Aorta (tissue), 5 donors: ENCODE measurements at places on chromosomes 1 and 21. TPM values are rescaled to one million over a fixed set of nuclear protein-coding genes. Genes with fewer than 3 reads are reported as not detected.
A peak's percentile ranks its signal among the peaks of the same experiment; 100 is the strongest.

GRCh38 chr1:204879351-204879750, 8.7 kb downstream of the NFASC start:
- no peak overlapping the region for H3K4me3 ChIP-seq
- no peaks in the 10 kb centered on the region for H3K27me3 ChIP-seq
- H3K27ac ChIP-seq = no peak overlapping the region
- H3K4me1 ChIP-seq = no peaks in the 10 kb centered on the region

- no peak overlapping the region for H3K27ac ChIP-seq
- H3K4me3 ChIP-seq = no peak overlapping the region
- no peaks in the 10 kb centered on the region for H3K4me1 ChIP-seq
Measured at GRCh38 chr1:206608108-206608698, 4.1 kb downstream of the EIF2D start.

GRCh38 chr1:60598041-60598910, 484.1 kb upstream of the NFIA start:
- no peaks in the 10 kb centered on the region for H3K36me3 ChIP-seq
- no peaks in the 10 kb centered on the region for H3K27me3 ChIP-seq
- DNase-seq = no peak

DNA sequence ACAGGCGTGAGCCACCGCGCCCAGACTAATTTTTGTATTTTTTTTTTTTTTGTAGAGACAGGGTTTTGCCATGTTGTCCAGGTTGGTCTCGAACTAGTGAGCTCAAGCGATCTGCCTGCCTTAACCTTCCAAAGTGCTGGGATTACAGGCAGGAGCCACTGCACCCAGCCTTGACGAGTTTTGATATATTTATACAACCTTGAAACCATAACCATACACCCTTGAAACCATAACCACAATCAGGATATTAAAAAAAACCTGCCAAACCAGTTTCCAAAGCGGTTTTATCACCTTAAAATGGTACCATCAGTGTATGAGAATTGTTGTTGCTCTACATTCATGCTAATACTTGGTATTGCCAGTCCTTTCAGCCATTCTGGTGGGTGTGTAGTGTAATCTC, 3.7 kb upstream of the PHACTR4 start:
- H3K27ac ChIP-seq = no peak overlapping the region
- H3K4me3 ChIP-seq = no peak overlapping the region
- H3K27me3 ChIP-seq = no peaks in the 10 kb centered on the region
- peaks cover 3% of the 10 kb centered on the region for H3K4me1 ChIP-seq

GRCh38 chr1:4137621-4138415, 237.7 kb upstream of the C1orf174 start:
- no peak overlapping the region for H3K4me3 ChIP-seq
- no peaks in the 10 kb centered on the region for H3K4me1 ChIP-seq
- H3K27me3 ChIP-seq = no peaks in the 10 kb centered on the region
- DNase-seq = peak; percentile 31

KRTAP10-8 gene
- not detected for total RNA-seq

CNR2 gene
- 0.15 TPM for total RNA-seq

S100A5 gene
- total RNA-seq = not detected
